ENCODE measurements at places on chromosomes 1 and 21. TPM values are rescaled to one million over a fixed set of nuclear protein-coding genes. Genes with fewer than 3 reads are reported as not detected.
A peak's percentile ranks its signal among the peaks of the same experiment; 100 is the strongest.

DNA sequence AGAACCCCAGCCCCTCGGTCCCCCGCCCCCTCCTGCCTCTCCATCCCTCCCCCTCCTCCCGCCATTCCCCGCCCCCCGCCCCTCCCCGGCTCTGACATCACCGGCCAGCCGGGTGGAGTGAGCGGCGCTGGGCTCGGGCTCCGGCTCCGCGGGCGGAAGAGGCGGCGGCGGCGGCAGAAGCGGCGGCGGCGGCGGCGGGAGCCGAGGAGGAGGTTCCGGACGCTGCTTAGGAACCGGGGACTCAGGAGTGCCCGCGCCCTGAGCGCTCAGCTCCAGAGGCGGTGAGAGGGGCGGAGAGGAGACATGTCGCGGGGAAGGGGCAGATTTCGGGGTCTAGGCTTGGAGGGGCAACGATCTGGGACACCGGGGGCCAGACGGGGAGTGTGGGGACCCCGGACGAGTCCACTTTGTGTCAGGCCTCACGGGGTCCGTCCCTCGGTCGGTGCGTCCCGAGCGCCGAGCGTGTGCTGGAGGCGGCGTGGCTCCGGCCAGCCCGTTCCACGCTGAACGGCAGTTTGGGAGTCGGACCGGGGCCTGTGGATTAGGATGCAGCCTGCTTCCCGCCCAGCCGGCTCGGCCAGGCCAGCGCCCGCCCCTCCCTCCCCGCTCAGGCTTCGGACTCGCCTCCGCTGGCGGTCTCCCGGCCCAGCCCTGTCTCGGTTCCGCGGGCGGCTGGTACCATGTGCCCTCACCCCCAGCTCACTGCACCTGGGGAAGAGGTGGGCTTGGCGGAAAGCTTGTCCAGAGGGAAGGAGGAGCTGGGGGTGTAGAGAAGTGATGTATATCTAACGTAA lies at the start of gene PEA15:
Gene PEA15, plus strand, starts transcription at position 143 of the 794 bp plus-strand sequence. CDS start 6,161 bp downstream, outside the sequence.
- DNase-seq: peak; percentile 94

Gene OR2T35
- total RNA-seq: not detected

DNA sequence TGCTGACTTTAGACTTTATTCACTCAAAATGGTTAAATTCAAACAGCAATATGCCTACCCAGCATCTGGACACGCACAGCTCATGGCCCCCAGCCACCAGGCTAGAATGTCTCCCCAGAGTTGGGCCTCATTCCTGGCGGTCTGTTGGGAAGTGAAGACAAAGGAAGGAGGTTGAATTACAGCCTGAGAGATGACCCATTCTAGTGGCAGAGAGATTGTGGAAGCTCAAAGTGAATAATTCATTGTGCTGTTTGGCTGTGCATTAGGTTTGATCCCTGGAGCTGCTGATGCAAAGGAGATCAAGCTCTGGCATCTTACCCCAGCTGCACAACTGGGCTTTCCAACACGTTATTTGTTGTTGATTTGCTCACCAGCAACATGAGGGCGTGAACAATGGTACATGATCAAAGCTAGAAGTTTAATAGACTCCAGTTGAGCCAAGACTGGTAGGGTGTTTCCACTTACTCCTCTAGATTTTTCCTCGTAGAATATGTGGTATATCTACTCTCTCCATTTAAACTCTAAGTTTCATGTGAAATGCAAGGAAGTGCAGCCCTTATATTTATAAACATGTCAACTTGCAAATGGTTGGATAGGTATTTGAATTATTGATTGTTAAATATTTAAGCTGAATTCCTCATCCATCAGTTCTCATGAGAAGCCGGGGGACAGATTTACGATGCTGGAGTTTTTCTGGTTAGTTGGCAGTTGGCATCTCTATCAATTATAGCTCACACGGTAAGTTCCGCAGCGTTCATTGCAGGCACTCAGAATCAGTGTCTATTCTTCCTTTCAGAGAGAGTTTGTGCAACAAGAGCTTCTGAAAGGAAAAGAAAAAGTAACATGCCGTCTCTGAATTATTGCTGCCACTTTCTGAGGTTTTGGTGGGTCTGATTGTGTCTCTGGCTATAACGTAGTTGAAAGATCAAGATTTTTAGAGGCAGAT lies 222.7 kb downstream of the TM2D1 start:
- no peak for DNase-seq

GRCh38 chr1:8666389-8667167 lies 150.9 kb downstream of the RERE start:
- no peak for DNase-seq

DNA sequence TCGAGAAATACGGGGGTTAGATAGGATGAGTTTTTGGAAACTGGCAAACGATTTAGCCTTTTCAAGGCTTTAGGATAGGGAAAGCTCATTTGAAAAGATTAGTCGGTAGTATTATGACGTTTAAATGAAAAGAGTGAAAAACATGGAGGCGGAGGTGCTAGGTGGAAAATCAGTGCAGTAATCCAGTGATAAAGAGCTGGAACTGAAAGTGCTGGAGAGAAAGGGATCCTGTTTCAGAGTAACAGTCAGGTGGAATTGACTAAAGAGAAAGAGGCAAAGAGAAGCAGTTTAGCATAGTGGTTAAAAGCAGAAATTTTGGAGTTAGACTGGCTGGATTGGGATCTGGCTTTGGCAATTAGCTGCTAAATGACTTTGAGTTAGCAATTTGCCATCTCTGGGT lies 945 bp downstream of the WDR3 start:
- no peak for DNase-seq

Gene MIGA1
- total RNA-seq: 20.4 TPM

DNA sequence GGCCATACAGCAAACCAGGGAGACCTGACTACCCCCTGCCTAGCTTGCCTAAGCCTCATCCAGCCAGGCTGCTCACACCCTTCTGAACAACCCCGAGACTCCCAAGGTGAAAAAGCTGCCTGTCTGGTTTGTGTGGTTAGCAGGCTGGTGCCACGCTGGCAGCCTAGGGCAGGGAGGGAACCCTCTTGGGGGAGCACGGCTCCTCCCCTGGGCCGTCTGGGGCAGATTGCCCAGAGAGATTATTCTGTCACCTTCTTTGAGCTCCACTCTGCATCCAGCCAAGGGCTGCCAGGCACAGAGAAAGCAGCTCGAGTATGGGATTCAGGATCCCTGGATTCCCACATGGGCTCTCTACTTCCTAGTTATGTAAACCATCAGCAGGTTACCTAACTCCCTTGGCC lies 27.5 kb upstream of the TCEA3 start:
- peak; percentile 77 for DNase-seq

GRCh38 chr1:93707956-93708355 lies 26.3 kb upstream of the BCAR3 start:
- DNase-seq: no peak

Data from posterior vena cava (tissue), 2 donors.